ENCODE measurements at places on chromosomes 7 and 10. TPM values are rescaled to one million over a fixed set of nuclear protein-coding genes. Genes with fewer than 3 reads are reported as not detected.

GRCh38 chr7:107453388-107453787 is 16.5 kb upstream of the GPR22 start:
- no peaks in the 10 kb centered on the region for H3K27me3 ChIP-seq
- no peak overlapping the region for H3K27ac ChIP-seq
- no peak overlapping the region for H3K4me3 ChIP-seq
- H3K4me1 ChIP-seq, result no peaks in the 10 kb centered on the region

DNA sequence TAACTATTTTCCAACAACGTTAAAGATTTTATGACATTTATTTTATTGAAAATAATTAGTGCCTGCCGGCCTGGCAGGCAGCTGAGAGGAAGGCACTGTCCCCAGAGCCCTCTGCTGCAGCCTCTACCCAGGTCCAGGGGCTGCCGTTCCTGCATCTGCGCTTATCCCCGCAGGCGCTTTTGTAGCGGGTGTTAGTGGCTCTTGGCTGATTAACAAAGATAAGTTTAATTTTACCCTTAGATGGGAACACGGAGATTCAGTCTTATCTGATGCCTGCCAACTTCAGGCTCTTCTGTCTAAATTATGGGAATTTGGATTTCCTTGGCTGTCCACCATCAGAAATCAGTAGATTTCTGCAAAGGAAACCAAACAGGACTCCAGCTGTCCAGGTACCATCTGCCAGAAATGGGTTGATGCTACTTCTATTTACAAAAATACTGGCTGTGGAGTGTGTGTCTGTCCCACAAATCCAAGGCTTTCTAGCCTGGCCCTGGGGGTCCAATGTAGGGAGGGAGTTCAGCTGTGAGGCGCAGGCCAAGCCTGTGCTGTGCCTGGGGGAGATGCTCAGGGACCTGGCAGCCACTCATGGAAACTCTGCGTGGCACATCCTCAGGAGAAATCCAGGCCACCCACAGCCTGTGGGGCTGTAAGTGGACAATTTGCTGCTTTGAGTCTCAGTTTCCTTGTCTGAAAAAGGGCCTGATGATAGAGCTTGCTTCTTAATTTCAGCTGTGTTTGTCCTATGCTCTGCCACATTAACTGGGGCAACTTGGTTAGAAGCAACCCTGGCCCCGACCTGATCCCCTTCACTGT is 62.0 kb upstream of the IGFBP3 start:
- H3K4me3 ChIP-seq, result no peak overlapping the region
- no peaks in the 10 kb centered on the region for H3K27me3 ChIP-seq
- DNase-seq, result no peak
- H3K4me1 ChIP-seq, result no peaks in the 10 kb centered on the region
- H3K36me3 ChIP-seq, result no peaks in the 10 kb centered on the region

DNA sequence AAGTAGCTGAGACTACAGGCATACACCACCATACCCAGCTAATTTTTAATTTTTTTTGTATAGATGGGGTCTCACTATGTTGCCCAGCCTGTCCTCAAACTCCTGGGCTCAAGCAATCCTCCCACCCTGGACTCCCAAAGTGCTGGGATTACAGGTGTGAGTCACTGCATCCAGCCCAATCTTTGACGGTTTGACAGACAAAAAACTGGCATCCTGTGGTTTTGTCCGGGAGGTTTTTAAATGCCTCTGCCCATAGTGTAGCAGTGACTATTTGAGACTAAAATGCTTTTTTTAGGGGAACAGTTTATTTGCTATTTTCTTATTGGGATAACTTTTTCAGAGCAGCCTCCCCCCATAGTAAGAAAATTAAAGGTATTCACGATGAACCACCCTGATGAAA is 523.7 kb upstream of the GALNT17 start:
- H3K4me1 ChIP-seq, result no peaks in the 10 kb centered on the region
- no peak overlapping the region for H3K27ac ChIP-seq
- no peaks in the 10 kb centered on the region for H3K27me3 ChIP-seq
- H3K4me3 ChIP-seq, result no peak overlapping the region
- H3K36me3 ChIP-seq, result no peaks in the 10 kb centered on the region

- no peak overlapping the region for H3K27ac ChIP-seq
- DNase-seq, result peak; percentile 42
- no peak overlapping the region for H3K4me3 ChIP-seq
Observed at GRCh38 chr10:128078136-128078969, 47.9 kb downstream of the MKI67 start.

DNA sequence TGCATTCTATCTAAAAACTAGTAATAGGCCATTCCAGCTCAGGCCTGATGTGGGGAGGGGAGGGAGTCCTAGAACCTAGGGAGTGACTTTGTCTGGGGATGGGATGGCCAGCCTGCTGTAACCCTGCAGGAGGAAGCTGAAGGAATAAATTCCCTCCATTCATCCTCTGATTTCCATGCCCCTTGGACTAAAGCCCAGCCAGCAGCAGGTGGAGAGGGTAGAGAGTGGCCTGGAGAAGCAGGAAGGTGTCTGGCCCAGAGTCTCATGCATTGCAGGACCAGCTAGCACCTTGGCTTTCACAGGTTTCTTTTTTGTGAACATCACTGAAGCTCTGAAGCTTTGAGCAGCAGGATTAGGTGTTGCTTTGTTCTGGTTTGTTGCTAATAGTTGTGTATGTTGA is 32.8 kb upstream of the CDH23 start:
- no peaks in the 10 kb centered on the region for H3K27me3 ChIP-seq
- H3K36me3 ChIP-seq, result no peaks in the 10 kb centered on the region
- no peak for DNase-seq
- no peak overlapping the region for H3K27ac ChIP-seq
- peaks cover 10% of the 10 kb centered on the region for H3K4me1 ChIP-seq

DNA sequence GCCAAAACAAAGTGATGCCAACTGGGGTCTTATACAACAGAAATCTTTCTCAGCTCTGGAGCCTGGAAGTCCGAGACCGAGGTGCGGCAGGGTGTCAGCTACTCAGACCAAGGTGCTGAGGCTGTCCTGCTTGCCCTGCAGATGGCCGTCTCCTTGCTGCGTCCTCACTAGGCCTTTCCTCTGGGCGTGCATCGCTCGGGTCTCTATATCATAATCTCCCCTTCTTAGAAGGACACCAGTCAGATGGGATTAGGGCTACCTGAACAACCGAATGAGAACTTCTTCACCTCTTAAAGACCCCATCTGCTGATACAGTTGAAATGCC is 244.7 kb downstream of the EBF3 start:
- no peaks in the 10 kb centered on the region for H3K36me3 ChIP-seq
- H3K27me3 ChIP-seq, result no peaks in the 10 kb centered on the region
- no peak overlapping the region for H3K4me3 ChIP-seq
- no peak overlapping the region for H3K27ac ChIP-seq
- DNase-seq, result no peak
- H3K4me1 ChIP-seq, result no peaks in the 10 kb centered on the region

DNA sequence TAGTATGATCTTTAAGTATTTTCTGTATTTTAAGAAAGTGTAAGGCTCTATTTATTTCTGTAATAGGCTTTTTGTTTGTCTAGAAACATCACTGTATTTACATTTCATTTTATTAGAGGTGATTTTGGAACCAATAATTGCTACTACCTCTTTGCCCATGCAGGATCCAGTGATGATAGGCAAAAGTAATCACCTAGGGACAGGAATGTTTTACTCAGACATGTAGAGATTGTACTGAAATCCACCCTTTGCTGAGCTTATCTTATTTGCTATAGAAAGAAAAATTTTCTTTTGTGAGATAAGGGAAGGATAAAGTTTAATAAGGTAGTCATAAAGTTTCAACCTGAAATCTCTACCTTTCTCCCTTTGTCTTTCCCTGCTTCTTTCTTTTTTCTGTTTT is 73.5 kb downstream of the MKLN1 start:
- peaks cover 49% of the 10 kb centered on the region for H3K36me3 ChIP-seq
- no peak overlapping the region for H3K27ac ChIP-seq
- DNase-seq, result no peak
- no peaks in the 10 kb centered on the region for H3K27me3 ChIP-seq
- peaks cover 3% of the 10 kb centered on the region for H3K4me1 ChIP-seq

GRCh38 chr7:31720366-31720765 is 33.4 kb downstream of the PPP1R17 start:
- DNase-seq, result no peak
- no peaks in the 10 kb centered on the region for H3K4me1 ChIP-seq
- no peak overlapping the region for H3K27ac ChIP-seq
- H3K4me3 ChIP-seq, result no peak overlapping the region
- H3K27me3 ChIP-seq, result no peaks in the 10 kb centered on the region

DNA sequence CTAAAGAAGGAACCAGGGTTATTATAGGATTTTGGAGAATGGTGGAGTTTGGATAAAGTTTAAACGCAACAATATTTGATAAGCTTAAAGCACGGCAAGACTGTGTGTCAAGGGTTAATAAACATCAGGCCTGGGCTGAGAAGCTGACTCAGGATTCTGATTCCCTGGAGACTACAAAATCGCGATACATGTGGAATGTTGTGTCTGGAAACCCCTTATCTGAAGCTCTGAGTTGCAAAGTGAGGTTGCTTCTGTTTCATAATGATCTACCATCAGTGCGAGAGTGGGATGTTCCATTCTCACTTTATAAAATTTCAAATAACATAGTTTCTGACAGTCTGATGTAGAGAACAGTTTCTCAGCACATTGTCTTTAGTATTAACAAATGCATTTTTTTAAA is 7.8 kb downstream of the C1GALT1 start:
- no peak overlapping the region for H3K4me3 ChIP-seq
- peaks cover 57% of the 10 kb centered on the region for H3K36me3 ChIP-seq
- H3K4me1 ChIP-seq, result peaks cover 42% of the 10 kb centered on the region
- H3K27ac ChIP-seq, result no peak overlapping the region

DNA sequence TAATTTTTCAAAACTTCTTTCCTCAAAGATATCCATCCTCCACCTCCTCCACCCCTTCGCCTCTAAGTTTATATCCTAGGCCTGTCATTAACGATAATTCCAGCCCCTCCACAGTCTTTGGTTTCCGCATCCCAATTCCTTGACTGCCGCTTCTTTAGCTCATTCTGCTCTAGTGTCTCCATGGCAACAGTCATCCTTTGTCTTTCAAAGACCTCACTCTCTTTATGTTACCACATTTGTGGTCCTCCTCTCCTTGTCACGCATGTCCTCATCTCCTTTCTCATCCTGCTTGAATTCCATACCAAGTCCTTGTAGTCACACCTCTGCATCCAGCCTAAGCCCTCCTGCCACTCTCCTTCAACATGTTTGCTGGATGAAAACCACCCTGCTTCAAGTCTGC is 511.2 kb upstream of the KLF6 start:
- H3K36me3 ChIP-seq, result no peaks in the 10 kb centered on the region
- H3K27me3 ChIP-seq, result no peaks in the 10 kb centered on the region
- no peak overlapping the region for H3K27ac ChIP-seq
- H3K4me1 ChIP-seq, result no peaks in the 10 kb centered on the region
- no peak overlapping the region for H3K4me3 ChIP-seq
- DNase-seq, result no peak

DNA sequence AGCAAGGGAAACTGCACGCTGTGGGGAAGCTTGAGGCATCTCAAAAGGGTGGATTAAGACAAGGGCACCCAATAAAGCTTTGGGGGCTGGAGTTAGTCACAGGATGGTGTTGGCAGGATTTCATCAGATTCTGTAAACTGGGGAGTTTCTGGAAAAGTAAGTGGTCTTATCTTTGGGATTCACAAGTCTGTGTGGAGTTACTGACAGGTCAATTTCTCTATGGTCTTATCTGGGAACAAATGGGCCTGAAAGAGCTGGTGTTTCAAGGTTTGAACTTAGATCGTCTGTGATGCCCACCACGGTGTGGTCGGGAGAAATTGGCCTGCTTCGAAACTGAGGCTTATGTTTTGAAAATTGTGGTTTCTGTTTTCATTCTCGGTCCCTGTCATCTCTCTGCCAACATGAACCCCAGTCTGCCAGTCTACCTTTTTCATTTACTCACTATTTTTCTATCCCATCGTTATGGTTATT is 23.8 kb upstream of the AOAH start:
- H3K4me3 ChIP-seq, result no peak overlapping the region
- H3K36me3 ChIP-seq, result peaks cover under 1% of the 10 kb centered on the region
- DNase-seq, result no peak
- H3K27me3 ChIP-seq, result peaks cover 2% of the 10 kb centered on the region
- H3K27ac ChIP-seq, result no peak overlapping the region
- H3K4me1 ChIP-seq, result peaks cover 21% of the 10 kb centered on the region

HKDC1 gene
- 4.1 TPM for total RNA-seq

PTTG1IP2 gene
- not detected for total RNA-seq

OPN4 gene
- not detected for total RNA-seq

DIP2C gene
- 0.76 TPM for total RNA-seq

All from activated CD4-positive, alpha-beta memory T cell treated with anti-CD3 and anti-CD28 coated beads, Interleukin-2, amount 10 ng/mL, durations not matched to agents 7 days and 5 days (primary cell).